ENCODE measurements at places on chromosomes 7 and 10.

DNA sequence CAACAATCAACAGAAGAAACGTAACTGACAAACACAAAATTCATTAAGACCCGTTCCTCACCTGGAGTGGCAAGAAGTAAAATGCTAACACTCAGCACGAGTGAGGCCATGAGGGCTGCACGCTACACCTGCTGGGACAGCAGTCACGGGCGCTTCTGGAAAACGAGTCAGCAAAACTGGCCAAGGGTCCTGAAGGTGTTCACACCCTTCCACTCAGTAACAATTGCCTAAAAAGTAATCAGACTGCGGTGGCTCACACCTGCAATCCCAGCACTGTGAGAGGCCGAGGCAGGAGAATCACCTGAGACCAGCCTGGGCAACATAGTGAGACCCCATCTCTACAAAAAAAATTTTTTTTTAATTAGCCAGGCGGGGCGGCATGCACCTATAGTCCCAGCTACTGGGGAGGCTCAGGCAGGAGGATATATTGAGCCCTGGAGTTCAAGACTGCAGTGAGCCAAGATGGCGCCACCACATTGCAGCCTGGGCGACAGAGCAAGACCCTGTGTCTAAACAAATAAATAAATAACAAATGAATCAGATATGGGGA is 199.1 kb downstream of the MAD1L1 start:
- DNase-seq: no peak

GRCh38 chr7:119783799-119784198 is 489.2 kb upstream of the KCND2 start:
- no peak for DNase-seq

DNA sequence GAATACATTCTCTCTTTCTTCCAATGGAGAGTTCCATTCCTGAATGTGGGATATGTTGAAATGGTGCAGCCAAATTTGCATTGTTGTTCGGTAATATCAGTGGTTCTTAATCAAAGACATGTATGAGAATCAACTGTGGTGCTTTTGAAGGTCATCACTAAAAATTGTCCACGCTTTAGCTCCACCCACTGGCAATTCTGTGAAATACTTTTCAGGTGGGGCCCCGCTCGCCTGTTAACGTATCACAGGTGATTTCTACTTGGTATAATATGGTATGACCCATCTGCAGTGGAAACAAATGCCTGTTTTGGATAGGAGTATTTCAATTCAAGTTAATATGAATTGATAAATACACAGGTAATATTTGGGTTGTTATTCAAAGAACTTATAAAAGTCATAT is 178.4 kb downstream of the NSUN6 start:
- no peak for DNase-seq

- DNase-seq: no peak
These were observed 225.3 kb upstream of the PITRM1 start for GRCh38 chr10:3397846-3398245.

- DNase-seq: no peak
These were observed 338.5 kb downstream of the SEMA3D start for GRCh38 chr7:84848219-84848973.

GRCh38 chr10:6823770-6824169 is 243.7 kb upstream of the PRKCQ start:
- DNase-seq: no peak

- DNase-seq: no peak
These were observed 45.9 kb upstream of the ELAPOR2 start for GRCh38 chr7:87105401-87105800.

DNA sequence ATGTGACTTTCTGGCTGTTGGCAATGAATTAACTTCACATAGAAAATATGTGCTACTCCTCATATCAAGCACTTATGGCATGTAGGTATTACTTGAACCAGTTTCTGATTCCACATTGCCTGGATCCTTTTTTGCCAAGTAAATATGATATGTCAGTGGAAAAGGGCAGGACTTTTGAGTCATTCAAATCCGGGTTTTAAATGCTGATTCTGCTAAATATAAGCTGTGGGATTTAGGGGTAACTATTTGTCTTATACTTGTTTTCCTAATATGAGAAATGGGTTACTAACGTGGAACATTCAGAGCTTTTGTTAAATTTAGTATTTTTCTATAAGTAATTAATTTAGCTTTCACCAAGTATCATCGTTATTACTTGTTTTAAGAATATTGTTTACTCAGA is 108.0 kb upstream of the HGF start:
- DNase-seq: no peak

- DNase-seq: no peak
These were observed 137.4 kb upstream of the CDC14C start for GRCh38 chr7:48786951-48787350.

DNA sequence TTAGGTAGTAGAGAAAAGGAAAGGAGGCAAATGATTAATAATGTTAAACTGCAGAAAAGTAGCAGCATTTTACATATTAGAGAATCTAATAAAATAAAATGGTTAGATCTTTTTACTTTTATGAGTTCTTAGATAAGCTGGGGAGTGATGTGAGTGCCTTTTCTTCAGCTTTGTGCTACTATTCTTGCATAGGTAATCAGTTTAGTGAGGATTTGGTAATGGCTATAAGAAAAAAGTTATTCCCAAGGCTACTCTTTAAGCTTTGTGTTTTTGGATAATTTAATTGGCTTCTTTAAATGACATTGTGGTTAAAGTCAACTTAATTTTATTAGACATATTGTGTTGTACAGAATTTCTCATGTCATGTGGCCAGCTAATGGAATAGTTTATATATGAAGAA is 3.7 kb downstream of the KCND2 start:
- DNase-seq: no peak

GRCh38 chr7:44309271-44310091 is 15.9 kb downstream of the CAMK2B start:
- DNase-seq: no peak

DNA sequence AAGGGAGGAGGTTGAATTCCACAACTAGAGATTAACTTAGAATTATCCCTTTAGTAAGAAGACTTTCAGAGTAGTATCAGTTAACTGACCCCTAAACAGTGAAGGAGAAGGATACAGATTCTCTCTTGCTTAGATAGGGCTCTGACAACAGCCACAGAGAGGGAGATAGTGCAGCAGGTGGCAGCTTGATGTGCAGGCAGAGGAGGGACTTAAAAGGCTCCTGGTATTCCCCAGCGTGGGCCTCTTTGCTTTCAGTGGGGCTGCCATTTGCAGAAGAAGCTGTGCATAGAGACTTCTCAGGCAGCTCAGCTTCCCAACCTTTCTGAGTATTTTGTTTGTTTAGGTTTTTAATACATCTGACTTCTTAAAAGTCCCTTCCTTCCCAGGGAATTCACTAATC is 16.0 kb downstream of the FZD1 start:
- no peak for DNase-seq

DNA sequence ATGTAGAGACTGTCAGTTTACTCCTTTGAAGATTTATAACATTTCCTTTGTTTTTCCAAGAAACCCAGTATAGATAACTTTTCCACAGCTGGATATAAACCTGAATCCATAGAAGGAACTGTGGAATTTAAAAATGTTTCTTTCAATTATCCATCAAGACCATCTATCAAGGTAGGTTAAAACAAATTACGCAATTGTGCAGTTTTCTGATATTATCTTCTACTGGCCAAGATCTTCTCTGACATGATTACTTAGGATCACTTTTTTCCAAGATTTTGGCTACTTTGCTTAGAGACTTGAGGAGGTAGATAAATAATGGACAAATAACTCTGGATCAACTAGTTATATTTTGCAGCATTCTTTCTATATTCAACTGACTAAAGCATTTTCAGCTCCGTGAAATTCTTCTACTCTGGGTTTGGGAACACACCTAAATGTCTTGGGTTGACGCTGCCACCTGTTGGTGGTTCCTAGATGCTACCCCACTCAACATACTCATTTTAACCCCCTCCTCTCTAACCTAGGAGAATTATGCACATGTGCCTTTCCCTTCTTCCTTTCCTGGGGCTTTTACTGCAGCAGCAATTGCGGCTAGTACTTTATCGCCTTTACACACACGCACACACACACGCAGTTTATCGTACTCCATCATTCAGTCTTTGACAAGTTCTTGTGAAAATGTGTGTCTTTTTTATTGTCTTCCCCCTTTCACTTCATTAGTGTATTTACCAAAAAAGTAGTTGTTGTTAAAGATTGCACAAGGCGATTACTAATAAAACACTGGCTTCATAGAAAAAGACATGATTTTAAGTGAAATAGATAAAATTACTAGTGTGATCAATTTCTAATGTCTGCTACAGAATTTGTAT is 32.7 kb downstream of the ABCB5 start:
- no peak for DNase-seq

- DNase-seq: no peak
These were observed 186.2 kb upstream of the SVIL start for GRCh38 chr10:29820890-29821461.

GRCh38 chr10:35752469-35753461 is 110.7 kb upstream of the FZD8 start:
- DNase-seq: no peak

DNA sequence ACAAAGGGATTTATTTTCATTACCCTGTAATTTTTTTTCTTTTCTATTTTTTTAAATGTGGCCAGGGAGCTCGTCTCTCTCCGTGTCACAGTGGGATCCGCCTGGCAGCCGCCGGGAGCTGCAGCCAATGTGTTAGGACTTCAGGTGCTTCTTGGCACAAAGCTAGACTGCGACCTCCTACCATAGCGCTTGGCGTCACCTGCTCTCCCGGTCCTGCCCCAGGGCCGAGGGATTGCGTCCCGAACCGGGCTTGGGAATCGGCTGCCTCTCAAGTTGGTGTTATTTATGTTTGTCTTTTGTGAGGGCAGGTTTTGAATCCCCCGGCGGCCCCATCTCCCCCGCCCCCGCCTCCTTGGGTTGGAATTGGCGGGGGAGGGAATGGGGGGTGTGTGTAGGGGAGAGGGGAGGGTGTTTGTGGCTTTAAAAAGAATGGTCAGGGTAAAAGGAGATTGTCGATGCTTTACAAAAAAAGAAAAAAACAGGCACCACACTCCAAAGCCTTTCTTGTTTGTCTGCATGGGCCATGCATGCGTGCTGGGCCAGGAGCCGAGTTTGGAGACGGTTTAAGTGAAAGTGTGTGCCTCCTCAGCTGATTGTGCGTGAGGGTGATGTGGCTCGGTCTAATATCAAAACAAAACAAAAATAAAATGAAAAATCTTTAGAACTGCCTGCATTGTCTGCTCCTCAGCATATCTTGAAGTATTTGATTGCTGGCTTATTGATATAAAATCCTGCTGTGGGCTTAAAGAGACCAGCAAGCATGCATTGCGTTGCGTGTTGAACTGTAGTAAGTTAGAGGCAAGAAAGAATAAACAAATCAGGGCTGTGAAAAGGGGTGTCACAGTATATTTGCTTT is 1.2 kb downstream of the PPP1R9A start:
- peak; percentile 64 for DNase-seq

DNA sequence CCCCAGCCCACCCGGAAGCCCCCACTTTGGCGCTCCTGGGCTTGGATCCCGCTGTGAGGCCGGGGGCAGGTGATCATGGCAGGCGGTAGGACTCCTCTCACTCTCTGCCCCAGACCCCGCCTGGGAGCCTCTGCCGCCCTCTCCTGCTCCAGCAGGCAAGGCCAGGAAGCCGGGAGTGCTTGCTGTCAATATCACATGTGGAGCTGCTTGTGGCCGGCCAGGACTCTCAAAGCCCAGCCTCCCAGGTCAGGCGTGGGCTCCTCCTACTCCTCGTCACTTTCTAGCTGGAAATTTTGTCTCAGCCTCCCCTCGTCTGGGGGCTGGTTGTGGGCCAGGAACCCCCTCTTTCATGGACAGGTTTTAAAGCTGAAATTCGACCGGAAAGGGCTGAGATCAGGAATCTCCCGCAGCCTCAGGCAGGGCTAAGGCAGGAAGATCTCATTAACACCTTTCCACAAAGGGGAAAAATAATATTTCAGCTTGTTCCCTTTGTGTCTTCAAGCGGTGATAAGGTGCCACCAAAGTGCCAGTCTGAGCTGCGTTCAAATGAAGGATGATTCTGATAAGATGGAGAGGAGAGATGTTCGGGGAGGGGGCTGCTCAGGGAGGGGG is 273.6 kb upstream of the PODXL start:
- no peak for DNase-seq

GRCh38 chr10:34760606-34761005 is 54.5 kb downstream of the PARD3 start:
- no peak for DNase-seq

DNA sequence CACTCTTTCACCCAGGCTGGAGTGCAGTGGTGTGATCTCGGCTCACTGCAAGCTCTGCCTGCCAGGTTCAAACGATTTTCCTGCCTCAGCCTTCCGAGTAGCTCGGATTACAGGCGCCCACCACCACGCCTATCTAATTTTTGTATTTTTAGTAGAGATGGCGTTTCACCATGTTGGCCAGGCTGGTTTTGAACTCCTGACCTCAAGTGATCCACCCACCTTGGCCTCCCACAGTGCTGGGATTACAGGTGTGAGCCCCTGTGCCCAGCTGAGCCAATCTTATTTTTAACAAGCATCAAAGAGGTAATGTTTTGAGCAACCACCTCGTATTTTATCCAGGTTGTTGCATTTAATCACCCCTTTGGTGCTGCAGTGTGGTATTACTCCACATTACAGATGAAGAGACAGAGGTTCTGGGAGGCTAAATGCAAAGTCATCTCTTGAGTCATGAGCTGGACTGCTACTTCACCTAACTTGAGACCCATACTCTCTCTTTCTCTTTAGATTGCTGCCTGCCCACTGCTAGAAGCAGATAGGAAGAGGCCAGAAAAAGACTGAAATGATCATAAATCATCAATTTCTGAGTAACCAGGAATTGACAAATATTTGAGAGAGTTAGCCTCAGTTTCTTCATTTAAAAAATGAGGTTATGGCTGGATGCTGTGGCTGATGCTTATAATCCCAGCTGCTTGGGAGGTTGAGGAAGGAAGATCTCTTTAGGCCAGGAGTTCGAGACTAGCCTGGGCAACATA is 116.2 kb downstream of the CAMK1D start:
- no peak for DNase-seq

DNA sequence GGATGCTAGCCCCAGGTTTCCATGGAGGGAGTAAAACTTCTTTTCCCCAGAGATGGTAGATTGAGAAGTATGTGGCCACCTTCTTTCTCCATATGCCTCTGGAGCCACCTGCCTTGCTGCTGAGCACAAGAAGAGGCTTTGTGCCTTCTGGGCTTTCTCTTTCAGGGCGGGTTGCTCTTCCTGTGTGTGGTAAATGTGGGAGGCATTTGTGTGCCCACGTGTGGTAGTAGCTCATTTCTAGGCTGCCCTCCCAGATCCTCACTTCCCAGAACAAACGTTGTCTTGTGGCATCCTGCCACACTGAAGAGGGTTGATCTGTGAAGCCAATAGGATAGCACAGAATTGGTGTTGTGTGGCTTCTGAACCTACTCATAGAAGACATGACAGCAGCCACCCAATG is 342.0 kb upstream of the PODXL start:
- no peak for DNase-seq

GRCh38 chr10:103958996-103959395 is 7.9 kb upstream of the SLK start:
- no peak for DNase-seq

DNA sequence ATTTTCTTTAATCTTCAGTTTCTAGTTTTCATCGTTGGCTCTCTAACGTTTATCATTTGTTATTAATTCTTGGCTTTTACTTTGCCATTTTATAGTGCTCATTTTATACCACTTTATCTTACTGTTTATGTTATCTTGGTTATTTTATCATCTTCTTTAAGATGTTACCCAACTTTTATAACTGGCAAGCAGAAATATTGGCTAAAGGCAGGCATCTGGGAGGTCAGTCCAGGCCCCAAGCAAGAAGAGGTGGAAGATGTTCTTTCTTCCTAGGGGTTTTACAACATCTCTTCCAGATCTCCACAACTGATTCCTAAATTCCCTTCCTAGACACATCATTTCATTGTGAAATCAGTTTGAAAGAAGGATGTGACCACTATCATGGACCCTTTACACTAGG is 208.1 kb downstream of the AHR start:
- DNase-seq: no peak

GRCh38 chr7:4725014-4725849 is 43.1 kb downstream of the FOXK1 start:
- peak; percentile 8 for DNase-seq
